Sigmoid colon (tissue), 7 donors: ENCODE measurements at places on chromosomes 5 and 9. TPM values are rescaled to one million over a fixed set of nuclear protein-coding genes. Genes with fewer than 3 reads are reported as not detected.

DNA sequence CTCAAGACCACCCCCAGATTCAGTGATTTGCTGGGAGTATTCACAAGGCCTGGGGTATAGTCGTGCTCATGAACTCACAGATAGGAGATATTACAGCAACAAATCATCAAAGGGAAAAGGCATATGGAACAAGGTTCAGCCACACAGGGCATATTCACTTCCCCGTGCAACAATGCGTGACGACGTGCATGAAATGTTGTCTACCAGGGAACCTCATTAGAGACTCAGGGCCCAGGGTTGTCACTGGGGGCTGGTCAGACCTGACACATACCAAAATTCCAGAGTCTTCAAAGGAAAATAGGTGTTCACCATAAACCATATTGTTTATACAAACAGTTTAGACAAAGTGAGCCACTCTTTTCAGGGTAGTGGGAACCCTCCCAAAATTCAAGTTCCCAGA lies 212.4 kb downstream of the RFK start:
- no peaks in the 10 kb centered on the region for H3K36me3 ChIP-seq
- no peaks in the 10 kb centered on the region for H3K27me3 ChIP-seq
- no peak overlapping the region for H3K27ac ChIP-seq
- H3K4me3 ChIP-seq: no peak overlapping the region
- no peak for DNase-seq
- H3K4me1 ChIP-seq: peaks cover 11% of the 10 kb centered on the region

GRCh38 chr5:136080113-136080482 lies 51.3 kb downstream of the TGFBI start:
- peak overlapping the region; percentile 34 for H3K4me3 ChIP-seq
- no peaks in the 10 kb centered on the region for H3K27me3 ChIP-seq
- peaks cover 12% of the 10 kb centered on the region for H3K4me1 ChIP-seq
- no peaks in the 10 kb centered on the region for H3K36me3 ChIP-seq
- H3K27ac ChIP-seq: no peak overlapping the region

DNA sequence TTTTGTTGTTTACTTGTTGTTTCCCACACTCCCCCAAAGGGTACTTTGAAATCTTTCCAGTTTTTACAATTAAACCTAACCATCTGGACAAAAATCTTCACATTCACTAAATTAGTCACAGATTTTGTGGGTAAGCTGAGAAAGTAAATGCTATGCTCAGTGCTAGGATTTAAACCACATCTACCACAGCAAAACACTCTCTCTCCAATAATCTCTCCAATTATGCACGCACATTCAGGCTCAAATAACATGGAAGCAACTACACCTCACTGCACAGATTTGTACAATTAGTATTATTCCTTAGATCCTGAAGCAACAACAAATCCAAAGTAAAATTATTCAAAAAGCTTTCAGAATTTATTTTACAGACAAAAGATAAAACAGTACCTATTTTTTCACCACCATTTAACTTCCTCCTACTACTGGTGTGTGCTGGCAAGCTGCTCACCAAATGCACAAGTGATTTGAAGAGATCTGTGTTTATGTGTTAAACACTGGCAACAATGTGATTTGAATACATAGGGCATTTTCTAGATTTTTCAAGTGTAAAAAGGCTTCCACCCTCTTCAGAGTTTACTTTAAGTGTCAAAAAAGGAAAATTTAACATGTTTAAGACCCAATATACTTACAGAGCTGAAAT lies 16.6 kb downstream of the ZNF608 start:
- peaks cover 48% of the 10 kb centered on the region for H3K4me1 ChIP-seq
- DNase-seq: no peak
- no peak overlapping the region for H3K4me3 ChIP-seq
- no peaks in the 10 kb centered on the region for H3K27me3 ChIP-seq
- no peak overlapping the region for H3K27ac ChIP-seq
- H3K36me3 ChIP-seq: no peaks in the 10 kb centered on the region

DNA sequence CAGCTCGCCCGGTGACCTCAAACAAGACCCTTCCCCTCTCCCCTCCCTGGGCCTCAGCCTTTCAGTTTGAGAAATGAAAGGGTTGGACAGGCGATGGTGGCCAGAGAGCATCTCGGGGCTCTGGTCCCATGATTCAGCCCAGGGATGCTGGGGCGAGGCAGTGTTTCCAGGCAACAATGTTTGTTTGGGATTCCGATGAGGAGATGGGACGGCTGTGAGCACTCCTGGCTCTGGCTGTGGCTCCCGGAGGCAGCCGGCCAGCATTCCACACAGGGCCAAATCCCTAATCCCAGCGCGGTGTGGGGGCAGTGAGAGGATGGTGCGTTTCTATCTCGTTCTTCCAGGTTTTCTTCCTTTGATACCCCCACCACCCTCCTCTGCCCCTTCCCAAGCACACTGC lies 66.0 kb downstream of the HMCN2 start:
- peak; percentile 96 for DNase-seq
- H3K4me1 ChIP-seq: peaks cover 93% of the 10 kb centered on the region
- no peaks in the 10 kb centered on the region for H3K36me3 ChIP-seq
- H3K27ac ChIP-seq: peak overlapping the region; percentile 92
- no peaks in the 10 kb centered on the region for H3K27me3 ChIP-seq

DNA sequence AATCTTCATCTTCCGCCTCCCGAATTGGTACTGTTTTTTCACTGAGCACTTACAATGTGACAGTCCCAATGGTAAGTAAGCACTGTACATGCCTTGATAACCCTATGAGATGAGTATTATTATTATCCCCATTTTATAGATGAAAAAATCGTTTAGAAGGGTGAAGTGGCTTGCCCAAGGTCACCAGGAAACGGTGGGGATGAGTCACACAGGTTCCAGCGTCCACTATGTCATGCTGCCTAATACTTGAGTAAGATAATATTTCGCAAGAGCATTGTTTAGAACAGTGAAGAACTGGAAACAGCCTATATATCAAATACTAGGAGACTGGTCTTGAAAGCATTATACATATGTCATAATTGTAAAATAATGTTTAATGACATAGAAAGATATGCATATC lies 12.9 kb downstream of the HAND1 start:
- no peak overlapping the region for H3K27ac ChIP-seq
- no peaks in the 10 kb centered on the region for H3K36me3 ChIP-seq

DNA sequence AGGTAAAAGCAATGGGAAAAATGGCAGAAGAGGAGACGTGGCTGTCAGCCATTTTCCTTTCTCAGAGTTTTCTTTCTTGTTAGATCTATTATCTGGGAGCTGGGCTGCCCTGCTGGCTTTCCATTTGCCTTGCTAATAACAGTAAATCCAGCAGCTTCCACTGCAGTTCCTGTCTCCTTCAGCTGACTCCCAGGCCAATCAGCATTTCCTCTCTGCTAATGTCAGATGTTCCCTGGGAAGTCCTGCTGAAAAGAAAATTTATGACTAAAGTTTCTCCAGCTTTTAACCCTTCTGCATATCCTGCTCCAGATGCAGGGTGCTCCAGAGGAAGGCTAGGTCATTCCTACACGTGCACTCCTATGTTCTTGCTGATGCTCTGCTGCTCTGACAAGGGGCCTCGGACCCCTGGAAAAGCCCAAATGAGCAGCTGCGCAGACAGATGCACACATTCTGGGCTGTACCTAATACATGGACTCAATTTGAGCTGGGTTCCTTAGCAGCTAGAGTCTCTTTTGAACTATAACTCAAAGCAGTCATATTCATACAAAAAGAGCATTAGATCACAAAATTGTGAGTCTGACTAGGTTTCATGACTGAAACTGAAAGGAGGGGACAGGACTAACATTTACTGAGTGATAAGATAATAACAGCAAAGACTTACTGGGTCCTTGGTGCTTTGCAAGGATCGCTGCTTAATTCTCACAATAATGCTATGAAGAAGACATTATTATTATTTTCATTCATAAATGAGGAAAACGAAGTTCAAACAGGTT lies 182.2 kb downstream of the MAPKAP1 start:
- H3K4me1 ChIP-seq: peaks cover 92% of the 10 kb centered on the region
- DNase-seq: no peak
- H3K4me3 ChIP-seq: no peak overlapping the region
- H3K27me3 ChIP-seq: no peaks in the 10 kb centered on the region

GRCh38 chr5:144183254-144183889 lies 12.7 kb downstream of the KCTD16 start:
- H3K27me3 ChIP-seq: no peaks in the 10 kb centered on the region
- no peak for DNase-seq
- H3K4me3 ChIP-seq: no peak overlapping the region
- H3K36me3 ChIP-seq: no peaks in the 10 kb centered on the region
- H3K4me1 ChIP-seq: no peaks in the 10 kb centered on the region

- H3K4me3 ChIP-seq: no peak overlapping the region
- peaks cover 49% of the 10 kb centered on the region for H3K27me3 ChIP-seq
- no peaks in the 10 kb centered on the region for H3K36me3 ChIP-seq
- no peaks in the 10 kb centered on the region for H3K4me1 ChIP-seq
Observed at GRCh38 chr9:132739710-132740310, 69.5 kb downstream of the GTF3C4 start.

DNA sequence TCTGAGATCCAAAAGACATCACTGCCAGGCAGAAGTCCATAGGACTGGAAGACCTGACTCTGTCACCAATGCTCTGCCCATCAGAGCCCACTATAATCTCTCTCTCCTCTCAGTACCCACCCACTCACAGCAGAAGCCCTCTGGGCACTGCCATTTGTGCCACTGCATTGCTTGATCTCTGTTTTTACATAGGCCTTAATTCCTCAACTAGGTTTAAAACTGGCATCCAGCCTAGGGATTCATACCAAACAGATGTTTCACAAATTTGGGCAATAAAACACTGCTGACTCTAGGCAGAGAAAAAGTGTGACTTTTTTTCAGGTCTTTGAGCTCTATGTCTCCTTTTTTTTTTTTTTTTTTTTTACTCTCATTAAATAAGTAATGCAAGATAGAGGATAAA lies 91.1 kb upstream of the RANBP3L start:
- H3K27me3 ChIP-seq: no peaks in the 10 kb centered on the region
- no peak overlapping the region for H3K4me3 ChIP-seq
- DNase-seq: no peak

DNA sequence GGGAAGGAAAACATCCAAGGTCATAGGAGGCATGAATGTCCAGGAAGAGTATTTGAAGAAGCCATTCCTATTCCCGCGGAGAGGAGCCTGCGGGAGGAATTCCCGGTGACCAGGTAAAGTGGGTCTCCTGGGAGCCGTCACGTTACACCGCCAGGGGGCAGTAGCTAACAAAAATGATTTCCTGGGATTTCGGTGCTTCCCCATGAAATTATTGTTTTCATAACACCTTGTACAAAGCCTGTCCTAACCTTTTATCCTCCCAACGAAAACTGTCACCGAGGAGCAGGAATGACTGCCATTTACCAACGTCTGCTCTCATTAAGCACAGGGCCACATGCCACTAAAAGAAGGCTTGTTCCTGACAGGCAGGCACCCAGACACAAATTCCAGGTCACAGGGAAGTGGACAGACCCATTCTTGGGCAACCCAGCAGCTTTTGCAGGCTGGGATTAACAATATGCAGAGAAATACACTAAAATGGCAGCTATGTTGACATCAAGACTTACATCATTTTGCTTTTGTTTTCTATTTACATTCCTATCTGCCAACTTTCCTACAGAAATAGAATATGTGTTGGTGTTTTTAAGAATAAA lies 41.2 kb upstream of the CTSL start:
- no peak overlapping the region for H3K27ac ChIP-seq
- peaks cover 33% of the 10 kb centered on the region for H3K4me1 ChIP-seq
- DNase-seq: no peak
- H3K27me3 ChIP-seq: no peaks in the 10 kb centered on the region
- H3K4me3 ChIP-seq: no peak overlapping the region
- H3K36me3 ChIP-seq: no peaks in the 10 kb centered on the region

DNA sequence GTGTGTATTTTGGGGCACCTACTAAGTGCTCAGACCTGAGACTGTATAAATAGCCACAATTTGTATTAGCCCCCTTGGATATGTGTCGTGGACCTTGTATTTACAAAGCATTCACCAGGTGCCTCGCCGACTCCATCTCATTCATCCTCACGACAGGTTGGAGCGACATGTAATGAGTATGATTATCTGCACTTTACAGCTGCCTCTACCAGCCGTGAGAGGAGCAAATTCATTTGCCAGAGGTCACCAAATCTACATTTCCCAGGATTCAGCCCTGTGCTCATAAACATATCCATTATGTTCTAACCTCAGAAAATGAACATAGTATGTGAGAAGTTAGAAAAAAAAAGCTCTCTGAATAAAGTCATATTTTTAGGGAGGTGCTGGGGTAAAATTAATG lies 167.4 kb downstream of the ZDHHC21 start:
- no peaks in the 10 kb centered on the region for H3K36me3 ChIP-seq
- H3K4me1 ChIP-seq: no peaks in the 10 kb centered on the region
- H3K27ac ChIP-seq: no peak overlapping the region

- DNase-seq: no peak
- no peaks in the 10 kb centered on the region for H3K27me3 ChIP-seq
- no peak overlapping the region for H3K4me3 ChIP-seq
- no peak overlapping the region for H3K27ac ChIP-seq
Observed at GRCh38 chr5:86748538-86749105, 130.9 kb downstream of the COX7C start.

GRCh38 chr5:135564331-135564730 lies 14.5 kb downstream of the CXCL14 start:
- H3K27ac ChIP-seq: no peak overlapping the region
- peak; percentile 1 for DNase-seq
- no peaks in the 10 kb centered on the region for H3K36me3 ChIP-seq
- no peaks in the 10 kb centered on the region for H3K4me1 ChIP-seq
- H3K27me3 ChIP-seq: peaks cover 4% of the 10 kb centered on the region
- H3K4me3 ChIP-seq: no peak overlapping the region

DNA sequence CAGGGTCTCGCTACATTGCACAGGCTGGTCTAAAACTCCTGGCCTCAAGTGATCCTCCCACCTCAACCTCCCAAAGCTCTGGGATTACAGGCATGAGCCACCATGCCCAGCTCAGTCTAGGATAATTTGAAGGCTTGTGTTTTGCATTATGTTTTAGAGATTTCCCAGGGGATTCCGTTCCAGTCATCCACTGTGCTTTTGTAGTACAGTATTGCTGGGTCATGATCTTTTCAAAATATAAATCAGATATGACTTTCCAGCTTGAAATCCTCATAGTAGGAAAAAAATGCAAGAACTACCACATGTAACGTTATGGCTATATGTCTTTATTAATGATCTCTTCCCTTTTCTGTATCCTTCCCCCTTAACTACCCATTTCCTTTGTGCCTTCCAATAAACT lies 338.1 kb downstream of the PRELID2 start:
- no peak overlapping the region for H3K4me3 ChIP-seq
- H3K27ac ChIP-seq: no peak overlapping the region
- H3K27me3 ChIP-seq: no peaks in the 10 kb centered on the region
- H3K36me3 ChIP-seq: no peaks in the 10 kb centered on the region
- H3K4me1 ChIP-seq: no peaks in the 10 kb centered on the region

Gene ZNF483
- total RNA-seq: 20.3 TPM

Gene SMIM33
- total RNA-seq: not detected

Gene N4BP3
- 0.95 TPM for total RNA-seq

Gene PCDHB13
- total RNA-seq: 6.5 TPM

Gene SURF4
- 83.1 TPM for total RNA-seq

Gene NEK6
- total RNA-seq: 24.1 TPM

Gene FSD1L
- total RNA-seq: 3.9 TPM

Gene CDO1
- total RNA-seq: 16.8 TPM

Gene CDH9
- not detected for total RNA-seq

Gene ADRB2
- total RNA-seq: 4.3 TPM
